Stimulated activated naive CD8-positive, alpha-beta T cell treated with anti-CD3 and anti-CD28 coated beads, Interleukin-15, Interleukin-2, amounts not matched to agents 100 U/mL and 50 U/mL, for 24 hours (primary cell): ENCODE measurements at places on chromosomes 16 and 17.

- DNase-seq = no peak
Observed at GRCh38 chr16:47493381-47494337, 32.5 kb downstream of the PHKB start.

DNA sequence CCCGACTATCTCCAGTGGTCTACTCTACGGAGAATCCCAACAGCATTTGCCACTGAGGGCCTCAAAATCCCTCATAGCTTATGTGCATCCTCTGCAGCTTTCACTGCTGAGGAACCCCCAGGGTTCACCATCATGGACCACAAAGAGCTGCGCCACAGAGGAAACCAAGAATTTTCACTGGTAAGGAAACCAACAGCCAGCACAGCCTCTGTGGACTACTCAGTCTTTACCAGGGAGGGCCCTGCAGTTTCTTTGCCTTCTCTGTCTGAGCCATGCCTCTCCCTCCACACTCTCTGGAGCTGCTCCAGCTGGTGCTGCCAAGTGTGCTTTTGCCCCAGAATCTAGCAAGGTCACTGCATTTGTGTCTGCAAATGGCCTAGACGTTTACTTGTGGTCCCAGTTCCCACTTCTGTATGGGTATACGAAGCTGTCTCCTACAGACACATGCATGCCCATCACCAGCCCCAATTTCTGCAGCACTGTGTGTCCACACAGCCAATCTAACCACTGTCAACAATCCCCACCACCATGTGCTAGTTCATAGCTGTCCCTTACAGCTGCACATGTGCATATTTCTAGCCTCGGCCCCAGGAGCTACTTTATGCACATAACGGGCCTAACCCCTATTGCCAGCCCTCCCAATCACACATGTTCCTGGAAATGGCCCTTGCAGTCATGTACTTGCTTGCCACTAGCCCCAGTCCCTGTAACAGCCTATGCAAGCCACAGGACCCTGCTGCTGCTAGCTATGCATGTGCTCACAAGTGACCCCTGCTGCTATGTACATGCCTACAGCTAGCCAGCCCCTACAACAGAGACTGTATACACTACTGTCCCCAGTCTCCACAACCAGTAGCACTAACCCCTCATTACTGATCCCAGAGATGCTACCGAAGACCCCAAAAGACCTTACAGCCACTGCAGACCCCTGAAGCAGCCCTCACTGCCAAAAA is 1437.4 kb downstream of the CDH11 start:
- DNase-seq = no peak

- no peak for DNase-seq
Observed at GRCh38 chr17:40697297-40697696, 6.3 kb downstream of the KRT24 start.

DNA sequence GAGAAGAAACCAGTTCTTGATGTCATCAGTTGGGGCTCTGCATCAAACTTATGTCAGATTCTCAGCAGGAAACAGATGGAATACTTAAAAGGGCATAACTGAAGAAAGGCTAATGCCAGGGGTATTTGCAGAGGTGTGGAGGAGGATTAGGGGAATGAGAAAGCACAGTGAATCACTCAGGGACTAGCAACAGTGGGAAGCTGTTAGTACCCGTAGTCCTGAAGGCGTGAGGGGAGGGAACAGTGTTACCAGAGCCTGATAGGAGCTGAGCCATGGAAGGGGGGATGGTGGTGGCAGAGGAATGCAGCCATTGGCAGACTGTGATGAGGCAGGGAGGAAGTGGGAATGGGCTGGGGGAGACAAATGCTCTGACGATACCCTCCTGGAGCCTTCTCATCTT is 162.3 kb downstream of the UTP18 start:
- no peak for DNase-seq

DNA sequence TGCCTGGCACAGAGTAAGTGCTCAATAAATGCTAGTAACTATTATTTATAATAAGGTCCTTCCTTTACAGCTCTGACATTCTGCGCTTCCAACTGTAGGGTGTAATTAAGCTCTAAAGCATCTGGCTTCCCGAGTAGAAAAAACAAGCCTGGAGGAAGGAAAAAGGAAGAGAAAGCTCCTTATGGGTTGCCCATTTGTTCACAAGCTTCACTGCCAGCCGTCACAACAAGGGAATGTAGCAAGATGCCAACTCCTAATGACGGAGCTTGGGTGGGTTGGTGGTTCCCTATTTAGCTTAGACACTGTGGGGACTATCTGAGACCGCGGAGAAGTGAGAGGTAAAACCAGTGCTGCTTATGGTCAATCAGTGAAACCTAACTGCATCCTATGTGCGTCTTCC is 7.3 kb upstream of the RPRML start:
- no peak for DNase-seq

GRCh38 chr16:66878067-66878466 is 2.2 kb upstream of the PDP2 start:
- peak; percentile 76 for DNase-seq

DNA sequence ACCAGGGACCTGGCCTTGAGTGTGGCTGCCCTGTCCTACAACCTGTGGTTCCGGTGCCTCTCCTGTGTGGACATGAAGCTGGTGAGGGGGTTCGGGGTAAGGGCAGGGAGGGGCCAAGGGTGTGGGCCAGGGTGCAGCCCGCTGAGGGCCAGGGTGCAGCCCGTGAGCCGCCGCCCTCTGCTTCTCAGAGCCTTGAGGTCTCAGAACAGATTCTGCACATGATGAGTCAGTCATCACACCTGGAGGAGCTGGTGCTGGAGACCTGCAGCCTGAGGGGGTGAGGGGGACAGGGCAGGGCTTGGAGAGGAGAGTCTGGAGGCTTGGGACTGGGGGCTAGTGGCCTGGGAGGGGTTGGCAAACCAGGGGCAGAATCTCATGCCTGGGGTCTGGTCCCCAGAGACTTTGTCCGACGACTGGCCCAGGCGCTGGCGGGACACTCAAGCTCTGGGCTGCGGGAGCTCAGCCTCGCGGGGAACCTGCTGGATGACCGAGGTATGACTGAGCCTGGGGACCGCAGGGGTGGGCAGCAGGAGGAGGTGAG is 2.2 kb downstream of the CARMIL2 start:
- DNase-seq = no peak

GRCh38 chr17:58306131-58306951 is 22.3 kb downstream of the TSPOAP1 start:
- no peak for DNase-seq

DNA sequence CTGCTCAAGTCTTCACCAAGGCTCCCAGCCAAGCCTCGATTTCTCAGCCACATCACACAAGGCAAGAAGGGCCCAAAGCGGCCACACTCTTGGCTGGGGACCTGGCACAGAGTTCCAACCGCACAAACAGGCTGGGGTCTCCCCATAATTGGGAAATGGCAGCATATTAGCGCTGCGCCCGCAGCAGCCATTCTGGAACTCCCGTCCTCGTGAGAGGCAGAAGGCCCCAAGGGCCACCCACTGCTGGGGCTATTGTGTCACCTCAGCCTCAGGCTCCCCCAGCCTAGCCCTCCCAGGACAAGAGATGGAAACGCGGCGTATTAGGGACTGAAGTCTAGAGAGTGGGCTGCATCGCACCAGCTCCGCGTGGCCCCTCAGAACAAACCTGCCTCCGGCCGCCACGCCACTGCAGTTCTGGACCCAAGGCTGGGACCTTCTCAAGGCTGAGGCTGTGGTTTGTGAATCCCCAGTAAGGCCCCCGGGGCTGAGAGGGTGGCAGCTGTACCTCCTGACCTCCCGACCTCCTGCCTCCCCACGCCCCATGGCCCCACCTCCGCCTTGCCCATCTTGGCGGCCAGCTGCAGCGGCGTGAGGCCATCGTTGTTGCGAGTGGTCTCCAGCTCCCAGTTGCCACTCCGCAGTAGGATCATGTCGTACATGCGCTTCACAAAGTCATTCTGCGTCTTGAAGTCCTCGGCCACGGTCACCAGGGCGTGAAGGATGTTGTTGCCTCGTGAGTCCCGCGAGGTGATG is 25.3 kb downstream of the TRPV3 start:
- DNase-seq = no peak

DNA sequence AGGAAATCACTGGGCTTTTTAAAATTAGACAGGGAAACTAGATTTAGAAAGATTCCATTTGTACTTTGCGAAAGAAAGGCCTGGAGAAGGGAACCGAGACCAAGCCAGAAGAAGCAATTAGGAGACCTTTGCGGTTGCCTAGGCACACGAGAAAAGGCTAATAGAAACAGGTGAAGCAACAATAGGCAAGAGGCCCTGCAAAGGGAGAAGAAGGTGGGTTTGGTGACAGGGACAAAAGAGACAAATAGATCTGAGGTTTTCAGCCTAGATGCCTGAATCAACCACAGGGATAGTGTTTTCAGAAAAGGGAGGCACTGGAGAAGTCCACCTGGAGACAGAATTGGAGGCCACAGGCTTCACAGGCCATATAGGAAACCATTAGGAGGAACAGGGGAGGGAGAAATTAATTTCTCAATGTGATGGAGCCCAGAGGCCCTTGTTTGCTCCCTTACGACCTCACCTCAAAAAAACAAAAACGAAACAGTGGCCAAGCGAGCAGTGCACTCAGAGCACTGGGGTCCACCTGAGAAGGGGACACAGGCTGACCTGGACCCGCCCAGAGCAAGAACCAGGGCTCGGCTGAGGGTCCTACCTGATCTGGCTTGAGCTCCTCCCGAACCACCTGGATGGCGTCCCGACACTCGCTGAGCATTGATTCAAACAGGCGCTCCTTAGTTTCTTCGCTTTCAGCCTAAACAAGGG is 22.3 kb downstream of the SRP68 start:
- no peak for DNase-seq

DNA sequence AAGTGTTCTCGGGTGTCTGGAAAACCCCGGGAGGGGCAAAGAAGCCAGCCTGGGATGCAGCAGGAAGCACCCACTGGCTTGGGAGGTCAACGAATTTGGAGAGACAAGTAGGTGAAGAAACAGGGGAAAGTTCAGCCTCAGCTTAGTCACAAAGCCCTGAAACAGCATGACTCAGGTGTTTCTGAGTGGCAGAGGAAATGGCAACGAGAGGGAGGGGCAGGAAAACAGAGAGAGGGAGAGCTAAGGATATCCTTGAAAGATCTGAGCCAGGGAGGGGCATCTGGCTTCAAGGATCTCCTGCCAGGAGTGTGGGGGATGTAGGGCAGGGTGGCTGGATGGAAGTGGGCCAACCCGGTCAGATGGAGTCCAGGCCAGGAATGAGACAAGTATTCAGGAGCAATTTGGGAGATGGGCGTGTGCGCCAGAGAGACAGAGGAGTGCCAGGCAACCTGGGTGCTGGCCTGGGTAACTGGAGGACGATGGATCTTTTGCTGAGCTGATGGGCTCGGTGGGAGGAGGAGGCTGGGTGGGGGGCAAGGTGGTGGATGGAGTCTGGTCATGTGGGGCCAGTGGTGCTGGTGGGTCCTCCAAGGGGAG is 27.2 kb downstream of the ABCC3 start:
- DNase-seq = peak; percentile 13

- DNase-seq = no peak
Observed at GRCh38 chr17:36808180-36808661, 129.1 kb upstream of the LHX1 start.

- no peak for DNase-seq
Observed at GRCh38 chr16:74577882-74578366, 29.0 kb downstream of the GLG1 start.
